ENCODE measurements at places on chromosomes 7 and 10.
A peak's percentile ranks its signal among the peaks of the same experiment; 100 is the strongest.

- DNase-seq = no peak
These were observed 152.3 kb downstream of the CPED1 start for GRCh38 chr7:121140790-121141189.

DNA sequence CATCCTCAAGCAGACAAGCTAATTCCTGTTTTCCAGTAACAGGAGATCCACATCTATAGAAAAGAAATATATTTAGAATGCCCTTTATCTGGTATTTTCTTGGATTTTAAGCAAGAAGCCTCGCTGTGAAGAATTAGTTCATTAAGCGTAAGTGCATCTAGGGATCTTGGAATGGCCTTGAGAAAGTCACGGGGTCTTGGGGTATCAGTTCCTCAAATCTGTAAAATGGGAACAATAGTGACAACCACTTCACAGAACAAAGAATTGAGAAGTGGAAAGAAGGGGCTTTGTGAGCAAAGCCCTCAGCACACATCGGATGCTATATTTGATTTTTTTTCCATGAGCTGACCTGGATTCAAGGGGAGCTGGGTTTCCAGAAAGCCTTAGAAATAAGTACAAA, 32.3 kb upstream of the WDFY4 start:
- no peak for DNase-seq

DNA sequence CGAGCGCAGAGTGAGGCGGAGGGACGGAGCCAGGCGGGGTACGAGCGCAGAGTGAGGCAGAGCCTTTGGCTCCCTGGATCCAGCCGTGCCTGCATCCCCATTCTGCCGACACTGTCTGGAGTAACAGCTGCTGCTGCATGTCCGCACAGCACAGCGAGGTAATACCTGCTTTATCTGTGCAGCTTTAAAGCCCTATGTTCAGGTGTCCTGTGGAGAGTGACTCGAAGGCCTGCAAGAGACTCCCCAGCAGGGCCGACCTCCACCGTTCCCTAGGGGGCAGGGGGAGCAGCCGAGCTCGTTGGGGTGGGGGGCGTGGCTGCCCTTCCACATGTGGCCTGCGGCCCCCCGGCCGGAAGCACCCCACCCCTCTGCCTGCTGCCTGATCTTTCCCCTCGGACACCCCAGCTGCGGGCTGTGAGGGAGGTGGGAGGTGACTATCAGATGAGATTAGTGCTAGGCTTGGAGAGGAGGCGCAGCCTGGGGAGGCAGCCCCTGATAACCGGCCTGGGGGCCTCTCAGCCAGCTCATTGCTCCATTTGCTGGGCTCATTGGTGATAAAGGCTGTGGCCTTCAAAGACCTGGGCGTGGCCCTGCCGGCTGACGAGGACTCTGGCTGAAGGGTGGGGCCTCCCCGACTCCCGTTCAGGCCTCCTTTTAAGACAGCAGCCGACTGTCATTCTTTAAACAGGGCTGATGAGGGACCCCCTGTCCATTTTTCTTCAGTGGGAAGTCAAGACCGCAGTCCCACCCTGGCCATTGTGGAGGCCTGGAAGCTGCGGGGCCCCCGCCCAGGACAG, 8.0 kb downstream of the VENTX start:
- DNase-seq = no peak

DNA sequence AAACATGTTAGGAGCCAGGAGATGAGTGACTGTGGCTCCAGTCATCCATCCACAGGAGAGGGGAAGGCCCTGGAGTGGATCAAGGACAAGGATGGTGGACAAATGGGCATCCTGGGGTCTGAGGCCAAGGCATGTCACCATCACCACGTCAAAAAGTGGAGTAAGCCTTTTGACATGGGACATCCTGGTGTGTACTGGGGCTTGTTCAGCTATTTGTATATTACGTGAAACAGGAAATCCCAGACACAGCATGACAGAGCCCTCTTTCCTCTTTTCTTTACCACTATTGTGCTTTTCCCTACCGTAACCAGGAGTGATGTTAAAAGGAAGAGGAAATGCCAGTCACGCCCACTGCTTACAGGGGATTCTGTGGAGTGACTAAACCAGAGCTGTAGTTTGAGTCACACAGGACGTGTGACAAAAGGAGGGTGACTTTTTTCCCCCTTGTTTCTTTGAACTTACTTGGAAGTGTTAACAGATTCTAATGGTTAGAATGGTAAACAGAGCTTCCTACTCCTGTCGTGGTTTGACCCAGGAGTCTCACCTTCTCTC, 15.4 kb downstream of the ACSL5 start:
- peak; percentile 26 for DNase-seq

- DNase-seq = peak; percentile 96
These were observed 20.2 kb upstream of the PDGFA start for GRCh38 chr7:539731-540411.

- no peak for DNase-seq
These were observed 134.3 kb downstream of the ZMYND11 start for GRCh38 chr10:269440-270074.

GRCh38 chr10:36236341-36236740, 594.2 kb upstream of the FZD8 start:
- DNase-seq = no peak

DNA sequence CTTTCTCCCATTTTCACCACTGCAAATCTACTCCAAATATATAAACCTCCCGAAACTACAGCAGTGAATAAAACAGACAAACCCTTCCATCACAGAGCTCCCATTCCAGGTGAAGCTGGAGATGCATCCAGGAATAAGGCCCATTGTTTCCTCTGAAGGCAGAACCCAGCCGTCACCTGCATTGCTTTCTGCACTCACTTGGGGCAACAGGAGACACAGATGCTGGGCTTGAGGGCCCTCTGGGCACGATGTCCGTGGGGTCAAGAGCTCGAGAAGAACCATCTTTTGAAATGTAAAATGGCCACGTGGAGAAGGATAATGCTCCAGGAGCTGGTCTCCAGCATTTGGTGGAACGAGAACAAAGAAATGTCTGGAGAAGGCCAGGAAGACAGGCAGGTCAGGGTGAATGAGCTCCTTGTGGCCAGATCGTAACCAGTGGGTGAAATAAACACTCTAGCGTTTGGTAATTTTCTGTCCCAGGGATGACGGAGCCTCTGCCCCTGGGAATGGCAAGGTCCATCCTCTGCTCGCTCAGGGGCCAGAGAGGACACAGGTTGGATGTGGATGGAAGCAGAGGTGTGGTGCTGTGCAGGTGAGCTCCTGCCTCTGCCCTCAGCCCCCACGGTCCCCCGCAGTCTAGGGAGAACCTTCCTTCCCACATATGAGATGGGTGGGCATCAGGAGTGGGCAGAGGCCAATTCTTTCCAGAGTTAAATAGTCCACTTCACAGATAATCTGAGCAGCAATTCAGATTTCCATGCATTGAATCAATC, 556.1 kb downstream of the DNAJB6 start:
- DNase-seq = no peak

- DNase-seq = no peak
These were observed 219.3 kb upstream of the TAC1 start for GRCh38 chr7:97512441-97513207.

DNA sequence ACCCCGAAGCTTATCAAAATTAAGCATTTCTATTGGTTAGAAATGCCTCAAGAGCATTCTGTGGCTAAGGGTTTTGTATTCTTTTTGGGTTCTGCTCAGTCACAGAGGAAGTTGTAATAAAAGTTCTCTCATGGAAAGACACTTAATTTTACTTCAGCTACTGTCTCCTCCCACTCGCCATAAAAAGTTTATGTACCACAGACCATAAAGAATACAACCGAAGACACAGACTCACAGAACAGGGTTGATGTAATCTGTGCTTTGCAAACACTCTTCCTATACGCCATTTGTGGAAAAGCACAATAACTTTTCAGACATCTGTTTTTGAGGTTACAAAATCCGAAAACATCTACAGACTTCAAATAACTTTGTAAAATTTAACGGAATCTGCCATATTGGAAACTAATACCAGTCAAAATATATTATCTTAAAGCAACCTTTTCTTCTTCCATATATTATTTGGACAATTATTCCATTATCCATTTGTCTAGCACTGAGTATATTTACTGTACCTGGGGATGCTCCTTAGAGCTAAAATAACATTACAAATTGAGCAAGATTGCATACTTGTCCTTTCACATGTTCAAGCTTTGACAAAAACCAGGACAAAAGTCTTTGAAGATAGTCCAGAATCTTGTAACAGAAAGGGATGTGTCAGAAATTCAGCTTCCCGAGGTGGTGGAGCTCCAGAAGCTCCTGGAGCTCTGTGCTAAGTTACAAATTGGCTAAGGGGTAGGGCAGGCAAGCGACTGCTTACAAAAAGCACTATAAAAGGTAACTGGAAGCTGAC, 219.0 kb upstream of the MEOX2 start:
- DNase-seq = no peak

DNA sequence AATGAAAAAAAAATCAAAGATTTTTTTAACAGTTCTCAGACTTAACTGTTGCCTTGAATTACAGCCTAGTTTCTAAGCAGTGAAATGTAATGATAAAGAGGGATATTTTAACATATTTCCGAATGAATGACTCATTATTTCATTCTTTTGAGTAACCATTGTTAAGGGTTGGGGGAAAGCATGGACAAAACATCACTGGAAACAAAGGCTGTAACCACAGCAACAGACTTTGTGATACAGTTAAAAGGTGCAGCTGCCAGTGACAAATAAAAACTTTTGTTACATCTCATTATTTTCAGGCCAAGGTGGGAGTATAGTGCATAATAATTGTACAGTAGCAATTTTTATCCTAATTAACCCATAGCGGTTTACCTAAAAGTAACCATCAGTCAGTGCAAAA, 172.6 kb downstream of the LRRTM3 start:
- DNase-seq = no peak

DNA sequence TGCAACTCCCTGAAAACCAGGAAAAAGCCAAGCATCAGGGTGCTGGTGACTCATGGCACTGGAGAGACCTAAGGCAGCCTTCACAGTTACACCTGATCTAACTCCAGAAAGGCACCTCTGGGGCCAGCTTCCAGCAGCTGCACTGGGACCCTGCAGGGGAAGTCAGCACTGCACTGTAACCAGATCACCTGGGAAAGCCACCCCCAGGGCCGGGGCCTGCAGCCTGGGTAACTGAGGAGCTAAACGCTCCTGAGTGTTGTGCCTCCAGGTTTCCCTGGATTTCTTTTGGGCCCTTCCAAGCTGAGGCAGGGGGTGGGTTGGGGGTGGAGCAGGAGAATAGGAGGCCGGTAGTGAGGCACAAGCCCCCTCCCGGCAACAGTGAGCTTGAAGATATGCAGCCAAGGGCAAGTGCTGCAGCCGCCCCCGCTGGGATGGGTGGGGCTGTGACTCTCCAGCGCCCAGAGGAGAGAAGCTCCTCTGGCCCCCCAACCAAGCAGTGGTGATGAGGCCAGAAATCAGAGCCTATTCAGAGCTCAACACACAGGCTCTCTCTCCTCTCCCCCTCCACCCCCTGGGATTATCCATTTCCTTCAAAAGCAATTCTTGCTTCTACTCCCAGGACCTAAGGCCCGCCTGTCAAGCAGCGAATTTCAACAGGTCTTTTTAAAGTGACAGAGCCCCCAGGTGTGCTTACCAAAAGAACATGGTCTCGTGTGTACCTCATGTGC, 2.6 kb downstream of the CXCL12 start:
- DNase-seq = no peak

DNA sequence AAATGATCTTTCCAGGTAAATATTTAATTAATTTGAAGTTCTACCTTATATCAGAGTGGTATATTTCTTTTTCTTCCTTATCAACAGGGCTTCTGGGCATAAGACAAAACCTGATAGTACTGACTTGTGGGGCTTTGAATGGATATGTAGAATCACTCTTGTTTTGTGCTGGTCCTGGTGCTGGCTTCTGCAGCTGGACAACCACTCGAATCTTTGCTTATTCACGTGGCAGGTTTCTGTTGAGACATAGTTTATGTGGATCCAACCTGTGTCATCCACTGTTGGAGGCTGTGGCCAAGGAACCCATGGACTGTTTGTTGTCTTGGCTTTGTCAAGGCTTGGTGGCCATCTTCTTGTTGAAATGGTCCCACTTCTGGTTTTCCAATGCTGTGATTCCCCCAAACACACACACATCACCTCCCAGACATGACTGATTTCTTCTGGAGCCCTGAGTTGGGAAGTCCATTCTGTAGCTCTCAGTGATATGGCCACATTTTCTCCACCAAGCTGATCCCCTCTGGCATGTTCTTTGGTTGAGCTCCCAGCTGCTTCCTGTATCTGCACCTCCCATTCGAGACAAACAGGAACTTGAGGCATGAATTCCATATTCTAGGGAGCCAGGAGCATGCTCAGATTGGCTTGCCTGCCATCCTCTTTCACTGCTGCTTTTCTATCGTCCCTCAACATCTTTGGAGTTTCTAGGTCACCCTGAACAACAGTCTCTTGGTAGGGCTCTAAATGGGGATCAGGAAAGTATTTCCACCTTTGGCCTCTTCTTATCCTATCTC, 19.5 kb downstream of the TAS2R41 start:
- DNase-seq = no peak

GRCh38 chr7:48473205-48473865, 302.1 kb downstream of the ABCA13 start:
- no peak for DNase-seq

DNA sequence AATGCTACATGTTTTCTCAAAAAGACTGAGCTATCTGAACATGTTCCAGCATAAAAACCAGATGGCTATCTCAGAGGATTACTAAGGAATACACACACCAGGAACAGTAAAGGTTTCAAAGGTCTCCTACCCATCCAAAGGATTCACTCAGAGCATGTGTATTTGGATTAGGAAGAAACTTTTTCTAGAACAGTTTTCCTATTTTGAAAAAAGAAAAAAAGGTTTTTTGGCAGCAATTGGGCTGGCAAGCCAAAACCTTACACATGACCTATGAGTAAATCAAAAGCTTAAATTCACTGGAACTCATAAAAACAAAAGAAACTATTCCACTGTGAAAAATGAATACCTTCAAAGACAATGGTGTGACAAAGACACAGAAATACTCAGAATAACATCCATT, 9.6 kb downstream of the TPK1 start:
- DNase-seq = no peak

GRCh38 chr7:116772926-116773749, 89.2 kb upstream of the CAPZA2 start:
- DNase-seq = no peak

DNA sequence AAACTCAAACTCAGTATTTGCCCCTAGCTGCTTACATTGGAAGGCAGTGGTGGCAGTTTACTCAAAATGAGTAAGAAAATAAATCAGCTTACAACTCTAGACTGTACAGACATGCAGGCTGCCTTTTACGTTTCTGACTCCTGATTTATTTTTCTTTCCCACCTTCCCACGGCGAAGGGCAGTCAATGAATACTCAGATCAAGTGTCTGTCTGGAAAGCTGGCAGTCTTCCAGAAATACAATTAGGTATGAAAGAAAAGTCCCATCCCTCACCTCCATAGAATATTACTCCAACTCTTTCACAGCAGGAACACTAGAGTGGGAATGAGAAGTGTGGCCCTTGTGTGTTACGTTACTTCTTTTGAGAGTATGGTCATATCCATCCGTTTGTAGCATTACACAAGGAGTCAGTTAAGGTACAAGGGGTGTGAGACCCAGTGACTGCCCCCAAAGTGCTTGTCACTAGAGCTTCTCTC, 1.3 kb upstream of the PAPSS2 start:
- DNase-seq = no peak

- DNase-seq = no peak
These were observed 35.2 kb upstream of the GDF10 start for GRCh38 chr10:47264797-47265281.

- DNase-seq = peak; percentile 53
These were observed 25.1 kb downstream of the PARD3 start for GRCh38 chr10:34789966-34790506.

- no peak for DNase-seq
These were observed 5.5 kb upstream of the ADCY1 start for GRCh38 chr7:45568536-45569289.
